ENCODE measurements at places on chromosomes 3 and 15. TPM values are rescaled to one million over a fixed set of nuclear protein-coding genes. Genes with fewer than 3 reads are reported as not detected.

Gene CRABP1
- total RNA-seq = not detected

Gene LRRC15
- total RNA-seq = not detected

Gene P2RY13
- total RNA-seq = not detected

Gene FBXO40
- total RNA-seq = not detected

Gene GOLGA6D
- not detected for total RNA-seq

Gene HRG
- not detected for total RNA-seq

Gene CCDC51
- total RNA-seq = 31.1 TPM

Gene SGO1
- total RNA-seq = 18.9 TPM

Gene IFT57
- total RNA-seq = 44.4 TPM

Gene ITGB5
- 91.9 TPM for total RNA-seq

Gene THOC7
- total RNA-seq = 114 TPM

Gene GAP43
- not detected for total RNA-seq

Gene GXYLT2
- total RNA-seq = 1.8 TPM

Gene CCR8
- total RNA-seq = not detected

Gene HHATL
- not detected for total RNA-seq

Gene MOBP
- total RNA-seq = not detected

Gene CLDN16
- not detected for total RNA-seq

Gene GNAT1
- total RNA-seq = not detected

Gene GASK1A
- total RNA-seq = 0.99 TPM

Gene TRPM1
- total RNA-seq = not detected

Gene SEMA5B
- total RNA-seq = not detected

All from foreskin keratinocyte (primary cell).